ENCODE measurements at places on chromosomes 11 and 22.

GRCh38 chr11:134216816-134217215 lies 7.0 kb downstream of the NCAPD3 start:
- DNase-seq = no peak

- no peak for DNase-seq
Observed at GRCh38 chr22:26707090-26707489, 49.7 kb downstream of the MIAT start.

- peak; percentile 17 for DNase-seq
Observed at GRCh38 chr11:64053699-64054098, 18.0 kb downstream of the FLRT1 start.

DNA sequence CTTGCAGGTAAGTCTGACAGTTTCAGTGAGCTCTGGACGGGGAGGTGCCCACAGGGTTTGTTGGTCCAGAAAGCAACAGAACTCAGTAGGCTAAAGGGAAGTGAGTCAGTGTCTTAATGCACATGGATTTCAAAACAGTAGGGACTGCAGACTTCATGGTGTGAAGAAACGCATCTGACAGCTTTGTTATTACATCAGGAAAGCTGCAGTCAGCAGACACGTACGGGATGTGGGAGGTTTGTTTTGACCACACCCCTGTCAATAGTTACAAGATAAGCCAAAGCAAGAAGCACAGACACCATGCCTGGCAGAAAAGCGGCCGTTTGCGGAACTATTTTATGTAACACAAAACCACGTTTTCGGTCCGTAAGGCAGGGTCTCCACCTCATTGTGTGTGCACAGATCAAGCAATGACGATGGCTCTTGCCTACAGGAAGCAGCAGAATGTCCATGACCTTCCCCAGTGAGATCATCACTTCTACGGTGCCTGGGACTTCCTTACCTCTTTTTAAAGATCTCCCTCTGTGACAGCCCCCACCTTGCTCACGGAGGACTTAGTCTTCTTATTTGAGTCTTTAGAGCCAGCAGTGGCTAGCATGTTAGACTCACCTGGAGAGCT lies 58.2 kb upstream of the FTH1 start:
- peak; percentile 65 for DNase-seq

GRCh38 chr11:112961146-112961668 lies at the start of gene NCAM1:
Gene NCAM1 (plus strand): TSS chr11:112961420.
- peak; percentile 85 for DNase-seq

DNA sequence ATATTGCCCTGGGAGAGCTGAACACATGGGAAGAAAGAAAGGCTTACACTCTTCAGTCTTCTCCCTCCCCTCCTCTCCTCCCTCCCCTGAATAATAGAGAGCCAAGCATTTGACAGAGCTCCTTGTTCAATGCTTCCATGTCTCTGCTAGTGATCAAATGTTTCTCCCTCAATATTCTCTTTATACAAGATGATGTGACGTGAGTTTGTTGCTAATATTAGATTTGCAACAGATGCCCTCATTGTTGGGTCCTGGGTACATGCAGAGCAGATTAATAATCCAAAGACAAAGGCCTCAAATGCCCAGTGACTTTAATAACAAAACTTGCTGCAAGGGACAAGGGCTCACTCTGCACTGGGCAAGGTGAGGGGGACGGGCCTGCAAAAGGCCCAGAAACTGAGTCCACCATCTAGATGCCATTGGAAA lies 7.1 kb upstream of the ENDOD1 start:
- DNase-seq = no peak

DNA sequence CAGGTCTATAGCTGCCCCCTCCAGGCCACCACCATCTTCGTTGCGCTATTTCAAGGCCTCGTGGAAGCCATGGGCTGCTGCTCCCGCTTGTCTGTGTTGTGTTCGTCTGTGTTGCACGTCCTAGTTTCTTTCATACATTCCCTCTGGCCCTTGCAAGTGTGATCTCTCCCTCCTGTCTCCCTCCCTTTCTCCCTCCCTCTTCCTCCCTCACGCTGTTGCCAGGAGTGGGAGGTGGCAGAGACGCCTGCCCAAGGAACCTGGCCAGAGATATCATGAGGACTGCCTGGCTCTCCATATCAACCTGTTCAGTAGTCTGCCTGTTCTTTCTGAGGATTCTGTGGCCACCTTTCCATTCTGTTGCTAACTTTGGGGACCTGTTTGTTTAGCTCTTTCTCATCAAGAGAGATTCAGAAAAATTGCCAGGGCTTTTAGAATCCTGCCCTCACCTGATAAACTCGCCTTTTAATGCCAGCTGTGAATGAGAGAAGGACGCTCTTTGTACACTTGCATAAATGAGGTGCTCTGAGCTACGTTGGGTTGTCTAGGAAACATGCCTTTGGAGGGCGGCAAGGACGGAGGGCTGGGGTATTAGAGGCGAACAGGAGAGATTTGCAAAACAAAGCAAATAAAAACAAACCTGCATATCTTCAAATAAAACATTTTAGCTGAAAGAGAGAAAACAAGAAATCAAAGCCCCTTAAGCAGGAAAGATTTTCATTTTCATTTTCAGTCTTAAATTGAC lies 185.2 kb downstream of the TBC1D22A start:
- no peak for DNase-seq

Measured in fibroblast of skin of back (primary cell).